Astrocyte of the cerebellum (primary cell): ENCODE measurements at places on chromosomes 4 and X.
A peak's percentile ranks its signal among the peaks of the same experiment; 100 is the strongest.

- DNase-seq: no peak
Measured at GRCh38 chr4:95263960-95264359, 284.8 kb downstream of the UNC5C start.

DNA sequence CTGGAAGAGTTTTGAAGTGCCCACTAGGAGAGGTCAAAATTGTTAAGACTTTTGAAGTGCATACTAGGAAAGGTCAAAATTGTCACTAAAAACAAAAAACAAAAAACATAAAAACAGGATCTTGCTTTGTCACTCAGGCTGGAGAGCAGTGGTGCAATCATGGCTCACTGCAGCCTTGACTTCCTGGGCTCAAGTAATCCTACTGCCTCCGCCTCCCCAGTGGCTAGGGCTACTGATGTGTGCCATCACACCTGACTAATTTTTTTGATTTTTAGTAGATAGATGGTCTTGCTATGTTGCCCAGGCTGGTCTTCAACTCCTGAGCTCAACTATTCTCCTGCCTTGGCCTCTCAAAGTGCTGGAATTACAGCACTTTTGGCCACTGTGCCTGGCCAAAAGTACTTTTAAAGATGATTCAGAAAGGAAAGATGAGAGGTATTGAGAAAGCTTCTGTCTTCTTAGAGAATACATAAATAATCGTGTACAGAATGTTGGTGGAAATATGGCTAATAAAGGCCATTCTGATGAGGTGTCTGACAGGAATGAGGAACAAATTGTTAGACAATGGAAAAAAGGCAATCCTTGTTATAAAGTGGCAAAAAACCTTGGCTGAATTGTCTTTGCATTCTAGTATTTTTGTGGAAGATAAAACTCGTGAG is 43.3 kb upstream of the STX18 start:
- peak; percentile 16 for DNase-seq

DNA sequence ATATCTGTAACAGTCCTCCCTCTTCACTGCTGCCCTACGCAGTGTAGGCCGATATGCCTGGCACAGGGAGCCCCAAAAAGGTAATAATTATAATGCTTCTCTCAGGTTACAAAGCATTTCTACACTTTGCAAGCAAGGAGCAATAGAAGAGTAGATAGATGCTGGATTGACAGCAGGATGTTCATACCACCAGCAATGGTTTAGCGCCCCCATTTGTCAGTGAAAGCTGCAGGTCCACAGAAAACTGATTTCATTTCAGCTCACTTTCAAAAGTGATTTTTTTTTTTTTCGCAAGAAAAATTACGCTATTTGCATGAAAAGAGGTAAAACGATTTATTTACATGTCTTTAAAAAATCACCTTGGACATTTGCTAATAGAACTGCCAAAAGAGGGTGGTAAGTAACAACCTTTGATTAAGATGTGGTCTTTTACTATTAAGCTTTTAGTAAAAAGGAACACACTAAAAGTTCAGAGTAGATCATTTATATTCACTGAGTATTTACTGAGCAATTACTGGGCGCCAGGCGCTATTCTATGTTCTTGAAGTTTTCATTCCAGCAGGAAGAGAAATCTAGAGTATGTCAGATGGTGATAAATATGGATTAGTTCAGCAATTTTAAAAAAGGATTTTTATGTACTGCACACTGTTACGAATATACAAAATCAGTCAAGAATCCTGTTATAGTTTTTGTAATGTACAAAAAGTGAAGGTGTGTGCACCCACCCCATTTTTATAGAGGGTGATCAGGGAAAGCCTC is 34.4 kb downstream of the HPF1 start:
- DNase-seq: no peak

DNA sequence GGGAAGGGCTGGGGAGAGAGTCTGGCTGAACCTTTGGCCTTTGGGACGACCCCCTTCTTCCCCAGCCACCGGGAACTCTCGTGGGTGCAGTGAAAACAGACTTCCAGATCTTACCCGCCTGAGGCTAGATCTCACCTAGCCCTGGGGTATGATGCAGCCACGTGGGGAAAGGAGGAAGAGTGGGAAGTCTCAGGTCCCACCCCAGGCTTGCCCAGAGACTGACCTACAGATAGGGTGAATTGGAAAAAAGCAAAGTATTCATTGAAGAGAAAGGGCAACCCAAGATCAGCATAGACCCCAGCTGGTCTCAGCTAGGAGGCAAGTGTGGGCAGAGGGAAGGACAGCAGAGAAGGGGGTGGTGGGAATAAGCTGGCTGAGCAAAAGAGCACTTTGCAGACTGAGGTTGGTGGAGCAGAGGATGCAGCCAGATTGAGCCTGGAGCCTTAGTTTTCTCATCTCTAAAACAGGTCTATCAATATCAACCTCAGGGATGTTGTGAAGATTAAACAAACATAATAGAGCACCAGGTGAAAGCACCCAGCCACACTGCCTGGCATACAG is 4.2 kb upstream of the EFNB1 start:
- no peak for DNase-seq

GRCh38 chr4:129095811-129096454 is at the start of gene C4orf33:
TSS of gene C4orf33 (plus strand) at chr4:129096152. CDS start at chr4:129102611, 6,459 bp downstream.
- DNase-seq: peak; percentile 34

- DNase-seq: no peak
Measured at GRCh38 chr4:86910369-86910768, 18.1 kb upstream of the C4orf36 start.

DNA sequence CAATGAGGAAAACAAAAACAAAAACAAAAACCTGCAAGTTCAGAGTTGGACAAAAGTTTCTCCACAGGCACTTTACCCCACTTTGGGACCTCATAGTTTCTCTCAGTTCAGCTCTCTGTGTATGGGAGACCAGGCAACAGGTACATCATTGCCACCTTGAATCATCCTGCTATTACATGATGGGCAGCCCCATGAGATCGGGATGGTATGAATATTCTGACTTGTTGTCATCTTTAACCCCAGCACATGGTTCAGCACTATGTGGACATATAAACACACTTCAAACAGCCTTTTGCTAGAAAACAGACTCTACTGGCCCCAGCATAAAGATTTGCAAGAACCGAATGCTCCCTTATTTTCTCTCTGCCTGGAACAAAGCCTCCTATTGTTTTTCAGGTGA is 176.9 kb upstream of the SCML1 start:
- no peak for DNase-seq

DNA sequence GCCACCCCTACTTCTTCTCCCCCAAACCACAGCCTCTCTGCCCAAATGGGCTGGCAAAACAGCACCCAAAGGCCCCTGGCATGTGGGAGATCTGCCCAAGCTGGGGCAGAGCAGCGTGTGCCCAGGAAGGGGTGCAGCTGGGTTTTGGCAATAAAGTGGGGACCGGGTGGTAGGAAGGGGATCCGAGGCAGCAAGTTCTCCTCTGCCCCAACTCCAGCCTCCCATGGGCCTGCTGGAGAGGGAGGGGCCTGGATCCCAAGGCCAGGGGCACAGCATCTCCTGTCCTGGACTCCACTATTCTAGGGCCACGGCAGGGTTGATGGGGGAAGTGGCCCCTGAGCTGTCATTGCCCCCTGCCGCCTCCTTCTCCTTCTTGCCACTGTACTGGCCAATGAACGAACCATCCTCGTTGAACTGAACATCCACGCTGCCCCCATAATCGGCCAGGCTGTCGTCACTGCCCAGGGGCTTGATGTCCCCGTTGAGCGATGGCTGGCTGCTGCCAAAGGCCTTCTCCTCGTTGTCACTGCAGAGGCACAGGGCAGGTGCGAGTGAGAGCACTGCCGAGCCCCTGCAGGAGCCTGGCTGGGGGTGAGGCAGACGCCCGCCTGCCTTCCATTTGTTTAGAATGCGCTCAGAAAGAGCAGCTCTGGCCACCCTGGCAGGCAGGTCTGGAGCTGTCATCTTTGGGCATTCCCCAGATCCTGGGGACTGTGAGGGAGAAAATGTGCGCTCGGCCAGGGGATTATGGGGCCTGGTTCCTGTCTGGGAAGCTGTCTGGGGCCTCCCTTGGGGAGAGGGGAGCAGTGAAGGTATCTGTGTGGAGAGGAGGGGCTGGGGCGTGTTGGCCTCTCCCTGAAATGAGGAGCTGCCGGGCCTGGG is 23.4 kb downstream of the L1CAM start:
- DNase-seq: no peak

- DNase-seq: no peak
Measured at GRCh38 chr4:113582737-113583136, 178.8 kb downstream of the CAMK2D start.

DNA sequence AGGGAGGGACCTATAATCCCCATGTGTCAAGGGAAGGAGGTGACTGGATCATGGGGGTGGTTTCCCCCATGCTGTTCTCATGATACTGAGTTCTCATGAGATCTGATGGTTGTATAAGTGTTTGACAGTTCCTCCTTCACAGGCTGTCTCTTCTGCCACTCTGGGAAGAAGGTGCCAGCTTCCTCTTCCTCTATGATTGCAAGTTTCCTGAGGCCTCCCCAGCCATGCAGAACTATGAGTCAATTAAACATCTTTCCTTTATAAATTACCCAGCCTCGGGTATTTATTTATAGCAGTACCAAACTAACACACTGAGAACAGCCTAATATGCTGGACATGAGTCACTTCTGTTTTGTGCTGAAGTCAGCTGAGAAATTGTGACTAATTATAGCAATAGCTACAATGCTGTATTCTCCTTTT is 656.9 kb upstream of the CPEB2 start:
- peak; percentile 23 for DNase-seq

DNA sequence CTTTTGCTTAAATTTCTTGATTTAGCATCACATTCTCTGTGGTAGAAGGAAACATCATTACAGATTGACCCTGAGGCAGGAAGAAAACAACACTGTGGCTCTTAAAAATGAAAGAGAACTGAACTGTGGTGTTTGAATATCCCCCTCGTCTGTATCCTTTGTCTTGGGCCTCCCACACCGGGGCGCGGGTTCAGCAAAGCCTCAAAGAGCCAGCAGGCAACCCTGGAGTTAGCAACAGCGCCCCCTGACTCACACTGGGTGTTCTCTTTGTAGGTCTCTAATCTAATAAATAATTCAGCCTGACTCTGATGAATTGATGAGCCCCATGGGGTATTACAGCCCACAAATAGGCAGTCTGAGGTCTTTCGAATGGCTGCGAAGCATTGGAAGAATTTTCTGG is 46.1 kb upstream of the CTSO start:
- DNase-seq: no peak

GRCh38 chr4:7756561-7757355 is 182.9 kb downstream of the AFAP1 start:
- no peak for DNase-seq

DNA sequence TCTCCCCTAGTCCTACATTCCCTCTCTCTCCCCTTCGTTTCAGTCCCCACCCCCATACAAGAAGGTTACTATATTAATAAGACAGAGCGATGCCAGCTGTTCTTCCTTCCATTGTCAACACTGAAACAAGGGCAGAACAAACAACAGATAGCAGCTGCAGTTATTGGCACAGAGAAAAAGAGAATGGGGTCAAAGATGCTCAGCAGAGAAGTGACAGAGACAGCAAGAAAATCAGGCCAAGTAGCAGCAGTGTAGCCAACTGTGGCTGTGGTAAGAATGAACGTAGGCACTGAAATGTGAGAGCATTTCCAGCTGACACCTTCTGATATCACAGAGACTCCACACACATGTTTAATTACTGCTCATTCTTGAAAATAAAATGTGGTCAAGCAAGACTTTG is 641.8 kb downstream of the FSTL5 start:
- no peak for DNase-seq

GRCh38 chrX:109774706-109775105 is 41.6 kb upstream of the ACSL4 start:
- no peak for DNase-seq

DNA sequence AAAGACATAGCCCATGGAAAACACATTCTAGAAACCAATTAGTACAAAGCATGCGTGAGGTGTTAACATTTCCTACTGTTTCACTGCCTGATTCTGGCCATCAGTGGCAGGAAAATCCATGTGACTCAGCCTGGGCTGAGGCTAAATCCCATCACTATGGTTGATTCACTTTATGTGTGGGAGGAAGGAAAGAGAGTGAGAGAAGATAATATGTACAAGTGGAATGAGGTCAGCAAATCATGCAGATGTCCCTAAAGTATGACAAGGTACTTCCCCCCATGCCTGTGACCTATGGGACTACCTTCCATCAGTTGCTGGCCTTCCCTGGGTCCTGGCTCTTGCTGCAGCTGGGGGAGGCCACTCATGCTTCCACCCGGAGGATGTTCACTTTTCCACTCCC is 64.2 kb upstream of the MAP3K15 start:
- DNase-seq: no peak

DNA sequence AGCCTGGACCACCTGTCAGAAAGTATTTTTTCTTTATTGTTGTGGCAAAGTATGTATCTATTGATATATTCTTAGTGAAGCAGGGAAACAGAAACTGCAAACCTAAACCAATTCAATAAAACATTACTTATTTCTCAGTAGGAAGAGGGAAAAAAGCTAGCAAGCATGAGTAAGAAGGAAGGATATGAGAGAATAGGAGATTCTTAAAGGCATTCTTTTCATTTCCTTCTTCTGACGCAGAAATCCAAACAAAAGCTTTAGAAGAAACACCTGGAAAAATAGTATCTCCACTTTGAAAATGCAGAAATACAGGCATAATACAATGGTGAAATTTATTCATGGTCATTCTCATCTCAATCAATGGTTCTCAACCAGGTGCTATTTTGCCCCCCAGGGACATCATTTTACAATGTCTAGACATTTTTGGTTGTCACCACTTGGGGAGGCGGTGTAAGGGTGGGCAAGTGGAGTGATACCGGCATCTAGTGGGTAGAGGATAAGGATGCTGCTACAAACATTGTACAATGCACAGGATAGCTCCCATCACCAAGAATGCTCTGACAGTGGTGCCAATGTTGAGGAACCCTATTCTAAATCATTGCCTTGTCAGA is 21.7 kb upstream of the ATXN3L start:
- DNase-seq: no peak

DNA sequence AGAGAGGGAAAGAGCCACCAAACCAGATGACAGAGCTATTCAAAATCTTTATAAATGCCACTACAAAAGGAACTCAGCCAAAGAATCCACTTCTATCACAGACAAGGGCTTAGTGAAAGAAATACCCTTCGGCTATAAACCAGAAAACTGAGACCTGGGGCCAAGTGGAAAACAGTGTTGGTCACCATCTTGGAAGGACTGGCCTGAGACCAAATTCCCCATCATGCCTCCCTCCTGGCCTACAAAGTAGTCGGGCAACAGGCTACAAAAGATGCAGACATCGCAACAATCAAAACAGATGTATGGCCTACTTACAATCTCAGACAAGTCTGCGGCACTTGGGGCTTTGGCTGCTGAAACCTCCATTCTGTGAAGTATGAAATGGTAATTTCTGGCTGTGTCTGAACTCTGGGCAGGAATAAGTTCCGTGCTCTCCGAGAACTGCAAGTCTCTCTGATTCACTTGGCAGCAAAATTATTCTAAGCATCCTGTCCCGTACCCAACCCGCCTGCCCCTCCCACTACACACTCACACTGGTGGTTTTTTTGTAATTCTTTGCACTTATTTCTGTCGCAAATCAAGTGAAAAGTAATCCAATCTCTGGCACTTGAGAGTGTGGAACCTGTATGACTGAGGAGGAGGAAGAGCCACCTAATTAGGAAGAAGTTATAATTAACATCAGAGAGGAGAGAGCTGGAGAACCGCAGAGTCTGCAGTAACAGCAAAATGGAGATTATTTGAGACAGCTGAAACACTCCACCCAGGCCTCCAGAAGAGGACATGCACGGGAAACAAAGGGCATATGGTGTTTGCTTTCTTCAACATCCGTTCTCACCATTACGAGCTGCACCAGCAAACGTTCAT is 87.8 kb downstream of the SH3KBP1 start:
- DNase-seq: no peak
